ENCODE measurements at places on chromosomes 4 and X.

DNA sequence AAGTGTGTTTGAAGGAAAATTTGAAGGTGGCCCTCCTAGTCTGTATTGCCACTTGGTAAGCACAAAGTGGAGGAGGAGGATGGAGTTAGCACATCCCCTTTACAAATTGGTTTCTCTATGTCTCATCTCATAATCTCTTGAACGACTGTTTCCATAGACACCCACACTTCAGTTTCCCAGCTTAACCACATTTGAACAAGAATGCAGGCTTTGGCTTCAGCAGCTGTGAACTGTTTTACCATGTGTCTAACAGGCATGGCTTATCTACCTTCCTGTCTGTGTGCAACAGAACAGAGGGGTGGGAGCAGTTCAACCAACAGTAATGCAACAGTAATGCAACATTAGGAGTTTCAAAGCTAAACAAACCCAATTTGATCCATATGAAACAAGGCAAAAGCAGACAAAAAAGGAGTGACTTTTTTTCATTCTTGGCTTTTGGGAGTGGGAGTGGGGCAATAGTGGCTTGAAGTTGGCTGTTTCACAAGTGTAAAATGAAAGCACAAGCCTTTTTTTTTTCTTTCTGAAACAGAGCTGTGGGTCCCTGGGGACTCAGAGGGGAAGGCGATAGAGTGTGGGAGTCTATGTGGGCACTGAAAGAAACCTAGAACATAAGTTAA, 108.0 kb downstream of the ITM2A start:
- no peak for DNase-seq

DNA sequence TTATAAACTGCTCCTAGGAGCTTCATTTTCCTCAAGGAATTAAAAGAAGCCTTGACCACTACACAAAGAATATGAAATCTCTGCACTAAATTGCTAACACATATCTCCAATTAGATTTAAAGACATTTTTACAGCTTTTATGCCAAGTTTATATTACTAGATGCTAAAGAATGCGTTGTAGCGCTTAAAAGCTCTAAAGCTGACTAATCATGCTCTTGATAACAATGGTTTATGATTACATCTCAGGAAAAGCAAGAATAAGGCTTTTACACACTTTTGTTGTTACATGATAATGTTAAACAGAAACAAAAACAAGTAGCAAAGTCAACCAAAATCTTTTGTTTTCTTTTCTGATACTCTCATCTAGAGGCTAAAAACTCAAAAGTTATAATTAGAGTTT, 44.7 kb downstream of the SLC10A7 start:
- DNase-seq: no peak

DNA sequence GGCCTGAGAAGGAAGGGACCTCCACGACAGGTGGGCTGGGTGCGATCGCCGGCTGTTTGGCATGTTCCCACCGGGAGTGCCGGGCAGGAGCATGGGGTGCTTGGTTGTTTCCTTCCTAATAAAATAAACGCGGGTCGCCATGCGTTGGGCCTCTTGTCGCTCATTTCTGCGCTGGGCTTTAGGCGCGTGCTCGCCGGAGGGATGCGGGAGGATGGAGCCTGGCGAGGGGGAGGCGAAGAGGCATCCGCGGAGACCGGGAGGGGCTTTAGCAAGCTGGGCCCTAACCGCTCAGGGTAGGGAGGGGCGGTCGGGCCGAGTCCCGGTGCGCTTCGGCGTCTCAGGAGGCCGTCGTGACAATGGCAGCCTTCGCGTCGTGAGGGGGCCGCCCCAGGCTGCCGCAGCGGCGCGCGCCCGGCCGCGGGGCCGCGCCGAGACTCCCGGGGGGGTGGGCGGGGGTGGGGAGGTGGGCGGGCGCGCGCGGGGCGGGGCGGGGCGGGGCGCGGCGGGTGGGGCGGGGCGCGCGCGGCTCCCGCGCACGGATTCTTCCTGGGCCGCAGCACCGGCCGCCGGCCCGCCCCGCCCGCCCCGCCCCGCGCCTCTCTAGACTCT, 476 bp upstream of the GDI1 start:
- DNase-seq: no peak

GRCh38 chr4:51831133-51831532, 11.8 kb upstream of the DCUN1D4 start:
- no peak for DNase-seq

GRCh38 chr4:172018358-172018757, 205.2 kb downstream of the GALNTL6 start:
- DNase-seq: no peak

- no peak for DNase-seq
Observed at GRCh38 chrX:56498756-56499155, 64.7 kb upstream of the UBQLN2 start.

- no peak for DNase-seq
Observed at GRCh38 chr4:130545171-130545570, 1449.2 kb downstream of the C4orf33 start.

DNA sequence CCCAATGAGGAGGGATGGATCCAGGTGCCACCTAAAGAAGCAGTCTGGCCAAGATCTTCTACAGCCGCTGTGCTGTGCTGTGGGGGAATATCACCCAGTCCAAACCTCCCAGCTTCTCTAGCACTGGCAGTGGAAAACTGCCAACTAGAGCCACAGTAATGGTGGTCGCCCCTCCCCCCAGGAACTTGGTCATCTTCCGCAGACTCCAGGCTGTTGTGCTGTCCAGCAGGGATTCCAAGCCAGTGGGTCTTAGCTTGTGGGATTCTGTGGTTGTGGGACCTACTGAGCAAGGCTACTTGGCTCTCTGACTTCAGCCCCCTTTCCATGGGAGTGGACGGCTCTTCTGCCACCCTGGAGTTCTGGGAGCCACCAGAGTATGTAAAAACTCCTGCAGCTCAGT, 18.2 kb downstream of the GPRASP1 start:
- no peak for DNase-seq

DNA sequence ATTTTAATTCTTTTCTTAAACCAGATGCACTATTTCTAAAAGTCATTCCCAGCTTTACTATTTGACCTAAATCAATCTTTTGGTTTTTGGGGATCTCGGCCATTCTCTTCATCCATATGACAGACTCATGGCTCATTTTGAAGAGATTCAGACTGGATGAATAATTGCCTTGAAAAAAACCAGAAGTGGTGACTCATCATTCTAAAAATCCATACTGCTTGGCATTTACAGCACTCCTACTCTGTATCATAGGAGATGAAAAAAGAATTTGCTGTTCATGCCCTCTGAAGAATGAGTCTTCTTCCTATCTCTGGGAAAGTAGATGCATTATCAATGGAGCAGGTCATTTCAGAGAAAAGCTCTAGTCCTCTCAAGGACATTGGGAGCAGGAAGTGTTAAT, 220.5 kb upstream of the RPS6KA3 start:
- DNase-seq: peak; percentile 29

DNA sequence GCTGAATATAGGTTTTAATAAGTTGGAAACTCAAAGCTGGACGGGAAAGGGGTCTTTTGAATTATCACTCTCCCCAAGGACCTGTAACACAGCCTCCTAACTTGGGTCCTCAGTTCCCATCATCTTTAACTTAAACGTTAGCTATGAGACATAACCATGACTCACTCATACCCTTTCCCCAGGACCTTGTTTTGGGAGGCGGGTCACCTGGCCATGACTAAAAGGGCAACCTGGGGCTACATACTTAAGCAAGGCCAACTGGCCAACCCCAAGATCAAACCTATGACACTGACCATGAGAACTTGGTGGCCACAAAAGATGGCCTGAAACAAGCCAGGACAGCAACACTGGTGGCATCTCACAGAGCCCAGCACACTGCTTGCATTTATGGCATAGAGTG, 89.0 kb downstream of the SH3KBP1 start:
- no peak for DNase-seq

DNA sequence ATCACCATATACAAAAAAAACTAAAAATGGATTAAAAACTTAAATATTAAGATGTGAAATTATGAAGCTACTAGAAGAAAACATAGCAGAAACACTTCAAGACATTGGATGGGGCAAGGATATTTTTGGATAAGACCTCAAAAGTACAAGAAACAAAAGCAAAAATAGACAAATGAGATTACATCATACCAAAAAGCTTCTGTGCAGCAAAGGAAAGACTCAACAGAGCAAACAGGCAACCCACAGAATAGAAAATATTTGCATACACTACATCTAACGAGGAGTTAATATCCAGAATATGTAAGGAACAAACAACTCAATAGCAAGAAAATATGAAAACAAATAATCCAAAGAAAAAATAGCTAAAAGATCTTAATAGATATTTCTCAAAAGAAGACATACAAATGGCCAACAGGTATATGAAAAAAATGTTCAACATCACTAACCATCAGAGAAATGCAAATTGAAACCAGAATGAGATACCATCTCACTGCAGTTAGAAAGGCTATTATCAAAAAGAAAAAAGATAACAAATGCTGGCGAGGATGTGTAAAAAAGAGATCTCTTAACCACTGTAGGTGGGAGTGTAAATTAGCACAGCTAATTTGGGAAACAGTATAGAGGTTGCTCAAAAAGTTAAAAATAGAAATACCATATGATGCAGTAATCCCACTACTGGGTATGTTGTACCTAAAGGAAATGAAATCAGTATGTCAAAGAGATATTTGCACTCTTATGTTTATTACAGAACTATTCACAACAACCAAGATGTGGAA, 17.8 kb upstream of the LRCH2 start:
- no peak for DNase-seq

DNA sequence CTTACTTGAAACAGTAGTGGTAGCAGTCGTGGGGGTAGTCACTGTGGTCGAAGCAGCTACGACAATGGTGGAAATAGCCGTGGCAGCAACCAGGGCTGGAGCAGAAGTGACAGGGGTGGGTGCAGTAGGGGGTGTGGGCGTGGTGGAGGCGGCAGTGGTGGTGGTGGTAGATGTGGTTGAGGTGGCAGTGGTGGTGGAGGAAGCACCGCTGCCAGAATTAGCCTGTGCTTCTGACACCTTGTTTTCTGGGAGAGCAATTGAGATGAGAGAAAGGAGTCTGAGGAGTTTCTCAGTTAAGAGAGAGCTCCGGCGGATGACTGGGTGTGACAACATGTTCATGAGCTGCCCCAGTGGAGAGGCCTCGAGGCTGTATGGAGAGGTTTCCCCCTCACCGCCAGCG, 113.5 kb upstream of the HSD17B10 start:
- no peak for DNase-seq

DNA sequence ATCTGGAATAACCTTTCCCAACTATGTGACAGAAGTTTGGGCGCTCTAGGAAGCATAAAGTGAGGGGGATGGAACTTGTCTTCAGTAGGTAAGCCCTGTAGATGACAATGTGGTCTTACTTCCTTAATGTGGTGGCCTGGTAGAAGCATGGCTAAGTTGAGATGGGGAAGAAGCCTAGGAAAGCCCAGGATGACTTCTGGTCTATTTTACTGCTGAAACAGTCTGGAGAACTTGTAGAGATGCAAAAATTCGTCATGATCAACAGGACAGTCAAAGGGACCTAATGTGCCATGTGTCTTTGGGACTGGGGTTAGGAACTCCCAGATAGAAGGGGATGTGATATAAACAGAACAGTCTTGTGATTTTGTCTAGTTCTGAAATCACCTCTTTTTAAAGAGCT, 40.8 kb downstream of the CCNG2 start:
- DNase-seq: no peak

DNA sequence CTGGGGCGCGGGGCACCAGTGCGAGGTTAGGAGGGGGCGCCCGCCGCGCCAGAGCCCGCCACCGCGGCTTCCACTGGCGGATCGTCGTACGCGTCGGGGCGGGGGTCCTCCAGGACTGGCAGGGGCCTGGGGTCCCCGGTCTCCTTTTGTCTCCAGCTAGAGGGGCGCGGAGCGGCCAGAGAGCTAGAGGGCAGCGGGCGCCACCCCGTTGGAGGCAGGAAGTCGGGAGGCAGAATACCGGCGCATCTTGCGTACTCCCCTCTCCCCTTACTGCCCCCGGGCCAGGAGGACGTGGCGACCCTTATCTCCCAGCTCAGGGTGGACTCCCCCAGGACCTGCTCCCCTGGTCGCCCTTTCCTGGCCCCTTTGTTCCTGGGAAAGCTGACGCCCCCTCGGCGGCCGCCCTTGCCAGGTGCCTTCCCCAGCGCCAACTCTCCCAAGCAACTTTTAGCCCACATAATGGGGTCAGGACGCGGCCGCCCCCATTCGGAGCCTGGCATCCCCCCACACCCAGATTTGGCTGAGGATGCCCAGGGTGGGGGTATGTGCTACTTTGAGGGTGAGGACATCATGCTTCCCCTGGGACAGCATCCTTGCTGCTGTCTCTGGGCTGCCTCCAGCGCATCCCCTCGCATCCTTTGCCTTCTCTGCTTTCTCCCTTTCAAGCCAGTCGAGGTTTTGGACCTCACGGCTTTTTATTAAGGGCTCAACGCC, 933 bp downstream of the CNKSR2 start:
- no peak for DNase-seq

DNA sequence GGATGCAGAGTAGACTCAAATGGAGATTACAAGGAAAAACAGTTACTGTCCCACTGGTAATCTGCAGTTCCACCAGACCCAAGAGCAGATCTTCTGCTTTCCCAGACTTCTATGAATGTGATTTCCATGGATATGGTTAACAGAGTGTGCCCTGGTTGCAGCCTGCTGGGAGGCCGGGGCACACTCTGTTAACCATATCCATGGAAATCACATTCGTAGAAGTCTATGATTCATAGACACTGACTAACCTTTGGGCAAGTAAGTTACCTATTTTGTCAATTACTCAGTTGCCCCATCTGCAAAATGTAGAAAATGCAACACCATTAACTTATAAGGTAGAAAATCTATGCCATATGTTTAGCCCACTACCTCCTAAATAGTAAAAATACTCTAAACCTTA, 443.1 kb upstream of the PITX2 start:
- DNase-seq: no peak

GRCh38 chr4:137748616-137749015, 216.3 kb upstream of the PCDH18 start:
- DNase-seq: no peak

GRCh38 chr4:125849869-125850268, 535.1 kb downstream of the FAT4 start:
- peak; percentile 1 for DNase-seq

DNA sequence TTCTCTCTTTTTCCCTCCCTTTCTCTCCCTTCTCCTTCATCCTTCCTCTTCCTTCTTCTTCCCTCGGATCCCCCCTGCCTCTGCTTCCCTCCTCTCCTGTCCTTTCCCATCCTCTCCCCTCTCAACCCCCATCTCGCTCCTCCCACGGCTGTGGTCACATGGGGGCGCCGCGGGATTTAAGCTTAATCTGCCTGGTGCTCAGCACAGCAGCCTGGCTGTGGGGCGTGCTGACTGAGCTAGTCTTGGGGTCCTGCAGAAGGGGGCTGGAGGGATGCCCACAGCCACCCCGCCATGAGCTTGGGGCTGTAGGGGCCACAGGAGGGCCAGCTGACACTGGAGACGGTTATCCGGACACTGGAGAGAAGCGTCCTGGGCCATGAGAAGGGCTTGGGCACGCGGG, 10.7 kb downstream of the SMIM10L2A start:
- DNase-seq: no peak

DNA sequence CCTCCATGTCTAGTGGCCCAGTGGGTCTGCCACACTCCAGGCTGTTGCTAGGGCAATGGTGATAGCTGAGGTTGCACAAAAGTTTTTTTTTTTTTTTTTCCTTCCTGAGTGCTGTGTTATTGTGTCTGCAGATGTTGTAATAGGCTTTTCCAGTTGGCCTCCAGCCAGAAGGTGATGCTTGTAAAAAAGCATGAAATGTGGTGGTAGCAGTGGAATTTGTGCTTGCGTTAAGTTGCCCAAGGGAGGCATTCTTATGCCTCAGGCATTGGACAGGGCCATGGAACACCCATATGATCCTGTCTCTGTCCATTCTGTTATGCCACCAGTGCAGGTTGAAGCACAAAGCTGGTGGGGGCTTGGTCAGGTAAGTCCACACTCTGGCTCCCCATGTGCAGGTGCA, 660.5 kb upstream of the SPANXN1 start:
- no peak for DNase-seq

Data from HS-27A (cell line).